ENCODE measurements at places on chromosomes 4 and X. TPM values are rescaled to one million over a fixed set of nuclear protein-coding genes. Genes with fewer than 3 reads are reported as not detected.

The PPBP gene
- 2.6 TPM for total RNA-seq

The SLC4A4 gene
- total RNA-seq: 17.2 TPM

GRCh38 chr4:101141230-101141629 lies 206.1 kb downstream of the PPP3CA start:
- no peak for DNase-seq
- peaks cover 19% of the 10 kb centered on the region for H3K4me1 ChIP-seq
- no peak overlapping the region for H3K27ac ChIP-seq
- no peaks in the 10 kb centered on the region for H3K27me3 ChIP-seq

DNA sequence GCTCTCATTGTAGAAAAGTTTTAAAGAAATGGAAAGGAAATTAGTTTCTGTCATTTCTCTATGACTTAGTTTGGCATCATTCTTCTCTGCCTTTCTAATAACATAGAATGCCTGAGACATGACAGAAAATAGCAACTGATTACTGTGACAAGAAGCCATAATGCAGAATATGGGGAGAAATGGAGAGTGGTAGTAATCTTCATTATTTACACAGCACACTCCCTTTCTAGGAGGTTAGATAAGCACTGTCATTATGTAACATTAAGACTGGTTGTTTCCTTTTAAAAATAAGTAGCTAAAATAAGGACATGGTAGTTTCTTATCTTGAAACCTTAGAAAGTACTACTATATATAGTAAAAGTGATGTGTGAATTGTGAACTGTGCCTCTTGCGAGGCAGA lies 1227.9 kb upstream of the PABPC4L start:
- no peak overlapping the region for H3K4me3 ChIP-seq
- H3K4me1 ChIP-seq: no peaks in the 10 kb centered on the region
- DNase-seq: no peak
- H3K27ac ChIP-seq: no peak overlapping the region
- H3K36me3 ChIP-seq: no peaks in the 10 kb centered on the region
